ENCODE measurements at places on chromosomes 2 and 18. TPM values are rescaled to one million over a fixed set of nuclear protein-coding genes. Genes with fewer than 3 reads are reported as not detected.

- DNase-seq = no peak
Observed at GRCh38 chr2:236137066-236137465, 31.1 kb downstream of the GBX2 start.

- no peak for DNase-seq
Observed at GRCh38 chr18:10318691-10318970, 135.8 kb upstream of the APCDD1 start.

DNA sequence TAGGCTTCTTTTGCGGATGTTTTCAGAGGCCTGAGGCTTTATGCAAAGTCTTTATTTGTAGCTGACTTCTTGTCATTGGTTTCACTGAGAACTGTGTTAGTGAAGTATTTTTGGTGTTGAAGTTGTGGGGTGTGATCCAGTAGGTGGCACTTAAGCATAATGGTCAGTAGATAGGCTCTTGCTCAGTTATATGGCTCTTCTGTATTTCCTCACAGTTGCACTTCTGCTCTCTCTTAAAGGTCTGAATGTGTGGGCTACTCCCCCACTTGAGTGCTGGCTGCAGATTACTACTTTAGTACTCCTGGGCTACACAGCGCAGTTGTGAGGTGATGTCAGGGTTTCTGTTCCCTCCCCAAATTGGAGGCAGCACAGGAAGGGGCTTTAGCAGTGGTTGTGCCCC is 133.8 kb upstream of the SCN7A start:
- no peak for DNase-seq

DNA sequence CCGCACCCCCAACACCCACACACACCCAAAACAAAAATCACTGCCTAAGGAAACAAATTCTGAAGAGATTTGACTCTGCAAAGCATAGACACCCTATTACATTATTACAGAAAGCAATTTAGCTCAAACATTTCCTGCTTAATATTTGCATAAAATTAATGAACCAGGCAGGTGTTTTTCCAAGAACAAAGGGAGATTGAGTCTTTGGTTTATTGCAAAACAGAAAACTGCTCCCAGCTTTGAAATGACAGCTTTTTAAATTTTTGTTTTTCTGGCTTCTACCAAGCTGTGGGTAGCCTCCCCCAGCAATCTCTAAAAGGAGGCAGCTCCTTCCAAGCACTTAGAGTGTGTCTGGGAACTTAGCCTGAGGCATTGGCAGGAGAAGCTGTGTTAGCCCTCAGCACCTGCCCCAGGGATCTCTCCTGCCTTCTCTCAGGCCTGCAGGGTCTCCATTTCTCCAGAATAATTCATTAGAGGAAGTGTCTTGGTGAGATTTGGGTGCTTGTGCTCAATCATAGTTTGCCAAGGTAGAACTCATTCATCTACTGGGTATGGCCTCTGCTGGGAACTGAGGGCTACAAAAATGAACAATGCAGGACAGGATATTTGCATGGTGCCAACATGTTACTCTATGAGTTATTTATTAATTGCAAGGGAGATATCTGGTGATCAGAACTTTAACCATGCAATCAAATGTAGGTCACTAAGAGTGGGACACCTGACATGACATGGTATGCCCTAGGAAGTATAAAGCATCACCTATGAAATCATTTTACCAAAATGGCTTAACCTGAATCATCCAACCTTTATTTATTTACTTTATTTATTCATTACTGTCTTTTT is 58.7 kb downstream of the B3GNT2 start:
- no peak for DNase-seq

RTP5 gene
- not detected for total RNA-seq

CYP1B1 gene
- total RNA-seq = 2.5 TPM

All from activated naive CD4-positive, alpha-beta T cell treated with anti-CD3 and anti-CD28 coated beads for 36 hours (primary cell).